ENCODE measurements at places on chromosomes 1 and 21. TPM values are rescaled to one million over a fixed set of nuclear protein-coding genes. Genes with fewer than 3 reads are reported as not detected.

GRCh38 chr1:218930472-218931241, 243.0 kb upstream of the LYPLAL1 start:
- ATAC-seq: no peak

Gene CNIH4
- total RNA-seq: 42.6 TPM

DNA sequence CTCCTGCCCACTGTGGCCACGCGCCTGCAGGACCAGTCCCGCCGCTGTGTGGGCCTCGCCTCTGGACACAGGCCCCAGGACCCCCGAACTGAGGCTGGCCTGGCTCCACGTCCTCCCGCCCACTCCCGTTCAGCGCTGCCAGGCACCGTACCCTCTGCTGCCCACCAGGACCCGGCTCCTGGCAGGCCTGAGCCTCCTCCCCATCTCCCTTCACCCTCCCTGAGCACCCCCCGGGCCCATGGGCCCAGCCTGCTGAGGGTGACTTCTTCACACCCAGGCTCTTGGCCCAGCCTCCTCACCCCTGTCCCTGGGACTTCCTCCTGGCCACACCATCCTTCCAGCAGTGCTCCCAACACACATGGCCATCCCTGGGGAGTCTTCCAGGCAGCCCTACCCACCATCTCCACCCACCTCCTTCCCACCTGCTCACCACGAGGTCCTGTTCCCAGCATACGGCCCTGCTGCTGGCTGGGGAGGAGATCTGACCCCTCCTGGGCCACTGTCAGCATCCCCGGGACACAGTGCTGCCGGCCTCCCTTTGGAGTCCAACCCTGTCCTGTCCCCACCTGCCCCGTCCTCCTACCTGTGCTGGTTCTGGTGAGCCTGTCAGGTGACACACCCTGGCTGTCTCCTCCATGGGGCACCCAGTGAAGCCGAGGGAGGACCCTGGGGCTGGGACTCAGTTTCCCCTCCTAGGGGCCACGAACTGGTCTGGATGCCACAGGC, 53.7 kb downstream of the SLX9 start:
- ATAC-seq: no peak

Gene LCE1C
- total RNA-seq: not detected

DNA sequence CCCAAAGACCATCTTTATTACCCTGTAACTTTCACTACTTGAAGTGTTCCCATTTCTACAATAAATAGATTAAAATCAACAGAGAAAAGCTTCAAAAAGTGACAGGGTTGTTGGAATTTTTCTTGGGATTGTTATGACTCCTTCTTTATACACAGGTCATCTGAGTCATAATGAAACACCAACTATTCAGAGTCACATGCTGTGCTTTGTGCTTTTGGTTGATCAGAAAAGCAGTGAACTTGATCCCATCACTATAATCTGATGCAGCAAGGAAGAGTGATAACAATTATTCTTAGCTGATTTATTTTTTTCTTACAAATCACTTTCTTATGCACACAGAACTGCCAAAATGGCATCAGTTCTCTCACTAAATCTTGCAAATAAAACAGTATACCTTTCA, 422.9 kb downstream of the PTBP2 start:
- ATAC-seq: no peak

DNA sequence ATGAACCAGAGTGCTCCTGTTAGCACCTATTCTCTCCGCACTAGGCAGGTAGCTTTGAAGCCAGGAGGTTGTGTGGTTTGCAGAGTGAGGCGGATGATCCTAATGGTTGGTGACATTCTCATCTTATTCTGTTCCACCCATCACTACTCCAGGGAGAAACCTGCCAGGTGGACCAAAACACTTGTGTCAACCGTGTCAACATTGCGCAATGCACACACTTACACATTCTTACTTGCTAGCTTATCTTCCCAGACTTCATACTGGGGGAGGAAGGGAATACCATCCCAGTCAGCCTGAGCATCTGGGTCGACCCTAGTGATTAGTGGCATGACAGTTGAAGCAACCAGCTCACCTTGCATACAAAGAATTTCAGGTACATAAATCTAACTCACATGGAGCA, 236.9 kb downstream of the RPS6KC1 start:
- ATAC-seq: no peak

Gene RBM11
- 2.8 TPM for total RNA-seq

GRCh38 chr1:108043707-108044106, 78.7 kb upstream of the VAV3 start:
- ATAC-seq: no peak

DNA sequence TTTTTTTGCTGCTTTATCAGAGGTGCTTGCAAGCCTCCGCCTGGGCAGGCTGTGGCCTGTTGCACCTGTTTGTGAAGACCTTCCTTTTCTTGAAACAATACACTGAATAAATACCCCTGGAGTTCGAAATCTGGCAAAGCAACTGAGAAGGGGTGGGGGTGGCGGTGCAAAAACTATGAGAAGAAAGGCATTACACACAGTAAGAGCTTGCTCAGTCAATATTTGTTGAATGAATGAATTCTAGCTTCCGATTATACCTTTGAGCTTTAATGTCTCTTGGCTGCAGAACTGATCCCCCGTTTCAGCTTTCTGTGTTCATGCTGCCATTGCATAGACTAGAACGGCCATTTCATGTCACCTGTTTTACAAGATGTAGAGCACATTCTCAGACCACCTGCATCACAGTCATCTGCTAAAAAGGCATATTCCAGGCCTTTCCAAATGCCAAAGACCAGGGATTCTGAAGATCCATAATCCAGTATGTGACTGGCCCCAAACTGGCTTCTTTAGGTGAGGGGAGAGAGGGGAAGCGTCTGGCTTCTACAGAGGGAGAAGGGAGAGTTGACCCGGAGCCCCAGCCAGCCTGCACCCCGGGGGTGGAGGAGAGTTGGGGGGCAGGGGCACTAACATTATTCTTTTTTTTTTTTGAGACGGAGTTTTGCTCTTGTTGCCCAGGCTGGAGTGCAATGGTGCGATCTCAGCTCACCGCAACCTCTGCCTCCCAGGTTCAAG, 111.5 kb downstream of the ETS2 start:
- no peak for ATAC-seq

DNA sequence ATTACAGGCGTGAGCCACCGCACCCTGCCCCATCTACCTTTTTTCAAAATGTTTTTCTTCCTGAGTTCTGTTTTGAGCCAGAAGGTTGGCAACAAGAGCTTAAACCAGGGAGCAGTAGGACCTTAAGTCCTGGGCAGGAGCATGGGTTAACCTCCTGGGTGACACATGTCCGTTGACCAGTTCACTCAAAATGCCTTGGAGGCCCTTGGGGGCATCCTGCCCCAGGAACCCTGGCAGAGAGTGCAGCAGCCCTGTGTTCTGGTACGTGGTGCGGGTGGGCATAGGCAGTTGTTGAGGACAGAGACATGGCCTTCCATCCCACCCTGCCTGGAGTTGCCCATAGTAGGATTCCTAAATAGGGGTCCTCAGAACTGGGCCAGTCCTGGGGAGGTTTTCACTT, 11.6 kb downstream of the H6PD start:
- no peak for ATAC-seq

Gene GJA5
- total RNA-seq: not detected

Gene S100A9
- total RNA-seq: not detected

- no peak for ATAC-seq
Measured at GRCh38 chr1:223041481-223041880, 101.6 kb downstream of the TLR5 start.

- ATAC-seq: no peak
Measured at GRCh38 chr1:202076050-202076511, 46.6 kb upstream of the GPR37L1 start.

GRCh38 chr1:58584082-58584895, 7.2 kb upstream of the TACSTD2 start:
- peak; percentile 84 for ATAC-seq

DNA sequence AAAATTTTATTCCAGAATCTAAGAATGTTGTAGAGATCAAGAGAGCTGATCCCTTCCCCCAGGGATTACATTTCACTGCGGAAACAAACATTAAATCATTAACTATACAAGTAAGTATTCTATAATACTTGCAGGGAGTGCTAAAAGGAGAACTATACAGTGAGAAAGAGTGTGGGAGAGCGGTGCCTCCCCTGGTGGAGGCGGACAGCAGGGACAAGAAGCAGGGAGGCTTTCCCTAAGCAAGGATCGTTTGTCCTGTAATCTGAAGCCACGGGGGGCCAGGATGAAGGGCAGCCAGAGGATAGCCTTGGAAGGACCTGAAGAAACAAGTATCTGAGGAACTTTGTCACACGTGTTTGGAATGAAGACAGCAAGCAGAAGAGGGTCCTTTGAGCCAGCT, 40.1 kb downstream of the SLC9C2 start:
- no peak for ATAC-seq

Gene ARMH1
- 65.8 TPM for total RNA-seq

Measured in activated T-helper 17 cell treated with anti-CD3 and anti-CD28 coated beads, Interleukin-2, amount 50 U/mL, for 72 hours (primary cell).